ENCODE measurements at places on chromosomes 5 and 9.

GRCh38 chr5:89556215-89556913 lies 673.4 kb upstream of the MEF2C start:
- DNase-seq = no peak

GRCh38 chr9:2623288-2624050 lies 1.9 kb downstream of the VLDLR start:
- DNase-seq = no peak

GRCh38 chr5:169701910-169702451 lies 64.9 kb downstream of the DOCK2 start:
- DNase-seq = no peak

DNA sequence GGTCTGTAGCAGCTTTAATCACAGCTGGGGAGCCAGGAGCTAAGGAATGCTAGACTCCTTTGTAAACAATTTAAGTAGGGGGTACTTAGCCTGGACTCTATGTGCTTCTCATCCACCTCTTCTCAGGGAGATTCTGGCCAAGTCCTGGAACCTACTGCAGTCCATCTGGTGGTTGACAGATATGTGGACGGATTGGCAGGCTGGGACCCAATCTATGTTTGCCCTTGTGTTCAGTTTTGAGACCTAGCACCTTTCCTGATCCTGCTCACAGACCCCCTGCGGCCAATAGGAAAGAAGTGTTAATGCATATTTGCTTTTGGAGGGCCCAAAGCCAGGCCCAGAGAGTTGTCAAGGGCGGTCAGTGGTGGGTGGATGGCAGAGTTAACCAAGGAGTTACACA lies 6.4 kb downstream of the SLC22A5 start:
- no peak for DNase-seq

DNA sequence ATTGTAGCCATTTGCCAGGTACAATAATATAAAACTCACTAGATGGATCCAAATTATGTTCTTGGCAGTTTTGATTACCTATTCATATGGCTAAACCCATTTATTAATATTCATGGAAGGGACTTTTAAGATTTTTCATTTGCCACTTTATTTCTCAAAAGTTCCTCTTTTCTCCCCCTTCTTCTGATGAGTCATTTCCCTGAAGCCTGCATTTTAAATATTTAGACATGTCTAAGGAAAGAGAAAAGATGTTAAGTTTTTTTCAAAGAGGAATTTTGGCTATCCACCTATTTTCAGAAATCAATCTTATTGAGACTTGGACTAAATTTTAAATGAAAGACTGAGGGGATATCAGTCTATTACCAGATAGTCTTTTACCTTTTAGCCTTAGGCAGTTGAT lies 1189.4 kb downstream of the EFNA5 start:
- DNase-seq = no peak

DNA sequence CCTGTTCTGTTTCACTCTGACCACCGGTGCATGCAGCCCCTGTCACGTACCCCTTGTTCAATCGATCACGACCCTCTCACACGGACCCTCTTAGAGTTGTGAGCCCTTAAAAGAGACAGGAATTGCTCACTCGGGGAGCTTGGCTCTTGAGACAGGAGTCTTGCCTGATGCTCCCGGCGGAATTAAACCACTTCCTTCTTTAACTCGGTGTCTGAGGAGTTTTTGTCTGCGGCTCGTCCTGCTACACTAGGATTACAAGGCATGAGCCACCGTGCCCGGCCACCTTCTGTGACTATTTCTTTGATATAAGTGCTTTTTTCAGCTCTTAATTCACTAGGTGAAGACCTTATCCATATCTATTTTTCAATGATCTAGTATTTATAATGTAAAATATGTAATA lies 167.5 kb downstream of the TTC39B start:
- no peak for DNase-seq

DNA sequence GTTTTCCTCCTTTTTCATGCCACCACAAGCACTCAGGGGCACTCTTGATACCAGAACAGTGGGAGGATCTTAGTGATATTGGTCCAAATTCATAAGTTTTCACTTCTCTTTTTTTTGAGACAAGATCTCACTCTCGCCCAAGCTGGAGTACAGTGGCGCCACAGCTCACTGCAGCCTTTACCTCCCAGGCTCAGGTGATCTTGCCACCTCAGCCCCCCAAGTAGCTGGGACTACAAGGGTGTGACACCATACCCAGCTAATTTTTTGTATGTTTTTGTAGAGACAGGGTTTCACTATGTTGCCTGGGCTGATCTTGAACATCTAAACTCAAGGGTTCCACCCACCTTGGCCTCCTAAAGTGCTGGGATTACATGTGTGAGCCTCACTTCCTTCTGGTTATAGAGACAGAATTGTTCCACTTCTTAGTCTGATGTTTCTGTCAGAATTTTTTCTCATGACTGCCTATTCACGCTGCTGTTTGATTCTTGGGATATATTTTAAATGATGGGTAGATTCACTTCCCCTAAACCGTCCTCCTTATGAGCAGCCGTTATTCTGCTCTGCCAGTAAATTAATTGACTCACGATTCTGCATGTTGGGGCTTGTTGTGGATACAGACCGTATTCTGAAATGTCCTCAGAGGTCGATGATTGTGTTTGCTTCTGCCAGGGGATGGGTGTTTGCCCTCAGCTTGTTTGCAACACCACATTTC lies 30.8 kb downstream of the MTAP start:
- DNase-seq = no peak

- DNase-seq = no peak
Observed at GRCh38 chr5:132011622-132012343, at the start of gene ACSL6. Gene ACSL6, minus strand, starts transcription at chr5:132011658. Its CDS starts 105 bp downstream, at chr5:132011553.

- DNase-seq = no peak
Observed at GRCh38 chr5:136810261-136810801, 445.0 kb upstream of the TRPC7 start.

DNA sequence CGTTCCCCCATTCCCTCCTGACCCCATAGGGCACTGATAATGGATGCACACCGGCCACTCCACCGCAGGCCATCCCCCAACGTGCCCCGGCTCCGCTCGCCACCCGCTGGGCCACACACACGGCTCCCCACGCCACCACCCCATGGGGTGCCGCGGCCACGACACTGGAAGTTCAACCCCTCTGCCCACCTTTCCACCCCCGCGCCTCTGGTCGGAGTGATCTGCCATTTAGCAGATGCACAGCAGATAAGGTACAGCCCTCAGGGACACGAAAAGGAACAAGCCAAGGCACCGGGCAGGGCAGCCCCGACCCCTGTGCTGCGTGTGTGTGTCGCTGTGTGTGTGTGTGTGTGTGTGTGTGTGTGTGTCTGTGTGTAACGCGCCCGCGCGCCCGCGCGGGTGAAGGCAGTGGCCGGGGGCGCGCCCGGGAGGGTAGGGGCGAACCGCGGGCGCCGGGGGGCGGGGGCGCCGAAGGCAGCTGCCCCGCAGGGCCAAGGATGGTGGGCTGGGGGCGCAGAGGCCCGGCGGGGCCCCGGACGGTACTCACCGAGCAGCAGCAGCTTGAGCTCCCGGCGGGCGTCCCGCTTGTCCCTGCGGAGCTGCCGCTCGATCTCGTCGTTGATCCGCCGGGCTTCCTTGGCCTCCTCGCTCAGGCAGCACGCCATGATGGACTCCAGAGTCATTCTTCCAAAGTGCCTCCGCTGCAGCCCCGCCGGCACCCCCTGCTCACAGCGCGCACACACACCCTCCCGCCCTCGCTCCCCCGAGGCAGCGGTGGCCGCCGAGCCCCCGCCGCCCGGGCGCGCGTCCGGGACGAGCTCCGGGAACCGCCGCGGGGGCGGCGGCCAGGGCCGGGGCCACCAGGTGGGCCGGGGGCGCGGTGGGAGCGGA lies 813 bp downstream of the GNAQ start:
- DNase-seq = no peak

DNA sequence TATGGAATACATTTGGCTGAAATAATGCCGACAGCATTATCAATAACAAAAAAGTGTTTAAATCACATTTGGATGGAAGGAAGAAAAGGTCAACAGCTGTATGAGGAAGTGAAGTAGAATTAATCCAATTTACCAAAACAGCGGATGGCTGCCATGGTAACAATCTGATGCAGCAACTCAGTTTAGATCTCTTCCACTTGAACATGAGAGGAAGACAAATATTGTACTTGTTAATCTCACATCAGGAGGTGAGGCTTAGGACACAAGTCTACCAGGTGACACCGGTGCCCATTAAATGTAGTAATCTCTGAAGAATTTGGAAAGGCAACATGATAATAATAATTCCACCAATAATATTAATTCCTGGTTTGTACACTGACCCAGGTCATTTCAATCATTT lies 2.4 kb downstream of the RASEF start:
- no peak for DNase-seq

GRCh38 chr9:82445556-82445955 lies 457.0 kb downstream of the SPATA31D1 start:
- no peak for DNase-seq

GRCh38 chr9:134800791-134801339 lies 79.7 kb upstream of the FCN2 start:
- DNase-seq = no peak

GRCh38 chr9:97808972-97809371 lies 44.1 kb upstream of the FOXE1 start:
- DNase-seq = no peak

DNA sequence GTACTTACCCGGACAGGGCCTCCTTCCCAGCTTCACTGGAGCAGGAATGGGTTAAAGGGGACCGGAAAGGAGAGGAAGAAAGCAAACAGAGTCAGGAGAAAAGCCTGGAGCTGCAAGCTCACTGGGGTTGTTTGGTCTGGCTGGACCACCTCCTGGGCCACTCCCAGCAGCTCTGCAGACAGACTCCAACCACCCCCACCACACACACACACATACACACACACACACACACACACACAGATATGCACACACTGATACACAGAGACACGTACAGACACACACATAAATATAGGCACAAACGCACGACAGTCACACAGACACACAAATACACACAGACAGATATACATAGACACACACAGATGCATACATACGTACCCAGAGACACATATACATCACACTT lies 34.9 kb upstream of the SYNPO start:
- no peak for DNase-seq

DNA sequence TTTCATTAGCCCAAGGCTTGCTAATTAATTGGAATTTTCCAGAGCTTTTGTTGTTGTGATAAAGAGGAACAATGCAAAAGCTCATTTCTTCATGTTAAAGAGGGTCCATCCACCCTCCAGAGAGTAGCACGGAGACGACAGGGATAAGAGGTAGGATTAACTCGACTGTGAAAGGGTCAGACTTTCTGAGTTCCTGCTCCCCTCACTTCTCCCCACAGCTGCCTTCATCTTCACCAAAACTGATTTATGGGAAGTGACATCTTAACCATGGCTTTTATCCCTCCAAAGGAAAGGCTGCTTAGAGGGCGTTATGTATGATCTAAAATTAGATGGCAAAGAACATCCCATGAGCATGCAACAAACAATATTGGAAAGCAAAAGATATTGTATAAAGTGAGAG lies 135.5 kb downstream of the GLIS3 start:
- no peak for DNase-seq

GRCh38 chr5:149345892-149346222 lies 558 bp downstream of the GRPEL2 start:
- no peak for DNase-seq

DNA sequence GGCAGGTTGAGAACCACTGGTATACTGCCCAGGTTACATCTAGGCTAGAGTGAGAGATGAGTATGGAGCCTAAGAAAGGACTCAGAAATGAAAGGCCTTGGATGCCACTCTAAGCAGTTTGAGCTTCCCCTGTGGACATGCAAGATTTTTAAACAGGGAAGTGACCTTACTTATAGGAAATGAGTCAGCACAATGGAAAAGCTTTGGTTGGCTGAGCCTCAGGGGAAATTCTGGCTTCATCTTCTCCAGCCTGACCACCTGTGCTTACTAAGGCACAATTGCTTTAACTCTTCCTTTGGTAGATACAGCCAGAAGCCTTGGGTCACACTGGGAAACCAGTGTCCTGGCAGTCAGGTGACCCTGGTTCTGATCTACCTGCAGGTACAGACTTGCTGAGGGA lies 380.2 kb upstream of the ZNF462 start:
- no peak for DNase-seq

GRCh38 chr5:124661317-124662141 lies 84.9 kb downstream of the ZNF608 start:
- DNase-seq = no peak

DNA sequence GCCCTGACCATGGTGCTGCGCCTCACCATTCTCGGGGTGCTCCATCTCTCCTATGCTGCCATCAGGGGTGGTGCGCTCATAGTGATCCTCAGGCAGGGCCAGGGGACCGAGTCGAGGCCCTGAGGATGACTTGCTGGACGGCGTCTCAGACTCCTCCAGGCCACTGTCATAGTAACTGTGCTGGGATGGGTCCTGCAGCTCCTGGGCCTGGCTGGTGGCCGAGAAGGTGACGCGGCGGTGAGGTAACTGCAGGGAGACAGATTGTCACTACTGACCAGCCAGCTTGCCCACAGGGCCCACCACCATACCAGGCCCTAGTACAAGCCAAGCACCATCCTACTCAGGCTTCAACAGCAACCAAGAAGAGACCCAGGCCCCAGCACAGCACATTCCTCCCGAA lies 21.0 kb downstream of the PCDH1 start:
- no peak for DNase-seq

DNA sequence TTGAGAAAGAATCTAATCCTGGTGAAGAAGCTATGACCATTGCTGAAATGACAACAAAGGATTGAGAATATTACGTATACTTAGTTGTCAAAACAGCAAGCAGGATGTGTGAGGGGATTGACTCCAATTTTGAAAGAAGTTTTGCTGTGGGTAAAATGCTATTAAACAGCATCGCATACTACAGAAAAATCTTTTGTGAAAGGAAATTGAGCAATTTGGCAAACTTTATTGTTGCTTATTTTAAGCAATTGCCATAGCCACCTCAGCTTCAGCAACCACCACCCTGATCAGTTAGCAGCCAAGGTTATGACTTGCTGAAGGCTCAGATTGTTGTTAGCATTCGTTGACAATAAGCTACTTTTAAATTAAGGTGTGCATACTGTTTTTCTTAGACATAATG lies 22.5 kb upstream of the ARL14EPL start:
- DNase-seq = no peak

DNA sequence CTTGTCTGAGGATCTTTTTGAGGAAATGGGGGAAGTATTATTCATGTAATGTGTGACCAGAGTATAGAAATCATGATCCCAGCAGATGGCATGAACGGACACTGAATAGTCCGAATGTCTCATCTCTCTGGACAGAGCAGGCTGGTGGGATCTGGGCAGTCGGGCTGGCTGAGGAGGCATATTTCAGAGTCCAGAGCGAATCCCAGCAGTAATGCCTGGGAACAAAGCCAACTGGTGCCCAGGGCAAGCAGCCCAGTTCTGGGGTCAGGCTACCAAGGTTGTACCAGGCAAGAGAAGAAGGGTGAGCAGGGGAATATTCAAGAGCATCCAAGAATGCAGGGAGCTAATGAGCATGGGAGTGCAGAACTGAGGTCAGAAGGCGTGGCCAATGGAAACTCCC lies 306.4 kb downstream of the ZSWIM6 start:
- DNase-seq = no peak

Measured in cortex of kidney (tissue), 1 donor.